ENCODE measurements at places on chromosomes 5 and 9.

GRCh38 chr5:122965111-122965510 lies 71.4 kb downstream of the PPIC start:
- no peak for DNase-seq

- no peak for DNase-seq
Measured at GRCh38 chr5:7181841-7182240, 214.1 kb upstream of the ADCY2 start.

DNA sequence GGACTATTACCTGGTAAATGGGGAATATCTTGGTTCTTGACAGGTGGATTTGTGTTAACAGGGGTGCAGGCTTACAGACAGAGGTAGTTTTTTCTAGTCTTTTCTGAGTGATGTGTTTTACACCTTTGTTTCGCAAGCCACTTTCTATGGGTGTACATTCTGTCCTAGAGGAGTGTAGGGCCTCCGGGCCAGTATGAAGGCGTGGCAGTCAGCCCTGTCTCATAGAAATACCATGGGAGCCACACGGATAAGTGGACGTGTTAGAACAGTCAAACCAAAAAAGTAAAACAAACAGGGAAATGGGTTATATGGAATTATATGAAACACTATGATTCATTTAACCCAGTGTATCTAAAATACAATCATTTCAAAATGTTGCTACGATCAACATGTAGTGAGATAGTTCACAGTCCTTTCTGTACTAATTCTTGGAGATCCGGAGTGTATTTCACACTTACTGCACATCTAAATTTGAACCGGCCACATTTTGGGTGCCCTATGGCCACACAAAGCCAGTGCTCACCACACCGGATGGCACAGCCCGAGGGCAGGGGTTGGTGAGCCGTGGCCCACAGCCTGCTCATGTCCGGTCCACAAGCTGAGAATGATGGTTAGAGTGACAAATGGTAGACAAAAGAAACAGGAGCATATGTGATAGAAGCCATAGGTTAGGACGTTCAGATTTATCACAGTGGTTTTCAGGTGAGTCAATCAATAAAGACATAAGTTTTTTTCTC lies 80.1 kb upstream of the IRX4 start:
- no peak for DNase-seq

- DNase-seq = peak; percentile 26
Measured at GRCh38 chr5:153147891-153148623, 342.4 kb upstream of the GRIA1 start.

- no peak for DNase-seq
Measured at GRCh38 chr9:89886281-89886700, 281.5 kb downstream of the GADD45G start.

DNA sequence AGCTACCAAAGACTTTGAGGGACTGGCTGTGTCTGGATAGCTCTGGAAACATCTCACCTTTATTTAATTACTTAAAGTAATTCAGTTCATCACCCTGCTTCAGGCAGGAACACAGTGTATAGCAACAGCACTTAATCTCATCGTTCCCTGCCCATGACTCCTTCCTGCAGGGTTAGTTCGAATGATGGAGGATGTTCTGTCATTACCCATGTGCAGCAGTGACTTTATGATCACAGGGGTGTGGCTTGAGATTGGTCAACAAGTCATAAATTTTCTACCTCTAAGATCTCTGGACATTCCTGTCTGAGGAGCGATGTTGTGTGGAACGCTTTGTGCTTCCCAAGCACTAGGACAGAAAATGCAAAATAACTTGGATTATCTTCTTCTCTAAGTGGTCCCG lies 37.1 kb upstream of the PRUNE2 start:
- no peak for DNase-seq

DNA sequence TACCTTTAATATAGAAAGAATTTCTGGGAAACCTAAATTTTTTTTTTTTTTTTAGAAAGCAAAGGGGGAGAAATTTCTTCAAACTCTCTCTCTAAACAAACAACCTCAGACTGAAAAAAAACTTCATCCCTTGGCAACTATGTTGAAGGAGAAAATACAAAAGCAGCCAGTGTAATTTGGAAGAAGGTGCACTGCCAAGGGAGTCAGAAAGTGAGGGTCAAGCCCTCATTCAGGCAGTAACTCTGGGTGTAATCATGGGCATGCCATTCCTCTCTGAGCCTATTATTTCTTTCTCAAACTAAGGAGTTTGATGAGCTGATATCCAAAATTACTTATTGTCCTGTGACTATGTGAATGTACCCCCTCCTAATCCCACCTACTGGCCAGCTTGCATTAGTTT lies 203.1 kb downstream of the BRINP1 start:
- no peak for DNase-seq

GRCh38 chr9:19879062-19879461 lies 90.2 kb upstream of the SLC24A2 start:
- DNase-seq = no peak

DNA sequence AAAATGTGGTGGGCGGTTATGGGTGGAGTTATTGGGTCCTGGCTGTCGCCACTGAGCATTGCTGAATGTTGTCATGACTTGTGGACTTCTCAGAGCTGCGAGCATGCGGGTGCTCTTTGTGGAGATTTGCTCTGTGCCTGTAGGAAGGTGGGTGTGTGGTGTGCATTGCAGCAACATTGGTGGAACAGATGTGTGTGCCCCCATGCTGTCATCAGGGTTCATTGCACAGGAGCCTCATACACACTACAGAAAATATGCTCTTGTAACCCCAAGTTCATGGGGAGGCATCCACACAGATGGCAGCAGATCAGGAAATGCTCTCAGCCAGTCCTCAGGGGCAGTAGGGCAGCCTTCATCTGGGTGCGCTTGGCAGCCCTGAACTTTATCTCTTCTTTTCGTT lies 55.9 kb upstream of the PHF2 start:
- DNase-seq = no peak

DNA sequence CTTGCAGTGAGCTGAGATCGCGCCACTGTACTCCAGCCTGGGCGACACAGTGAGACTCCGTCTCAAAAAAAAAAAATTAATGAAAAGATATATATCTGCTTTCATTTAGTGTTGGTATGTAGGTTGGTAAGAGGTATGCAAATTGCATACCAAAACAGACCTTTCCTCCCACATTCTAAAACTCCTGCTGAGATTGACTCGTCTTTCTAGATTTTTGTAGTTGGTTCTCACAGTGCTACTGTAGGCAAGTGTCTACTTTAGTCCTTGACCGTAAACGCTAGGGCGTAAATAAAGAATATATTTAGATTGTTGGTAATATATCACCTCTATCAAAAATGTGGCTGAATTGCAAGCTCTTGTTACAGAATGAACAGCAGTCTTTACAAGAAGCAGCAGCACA lies 445.9 kb downstream of the CHSY3 start:
- DNase-seq = no peak

DNA sequence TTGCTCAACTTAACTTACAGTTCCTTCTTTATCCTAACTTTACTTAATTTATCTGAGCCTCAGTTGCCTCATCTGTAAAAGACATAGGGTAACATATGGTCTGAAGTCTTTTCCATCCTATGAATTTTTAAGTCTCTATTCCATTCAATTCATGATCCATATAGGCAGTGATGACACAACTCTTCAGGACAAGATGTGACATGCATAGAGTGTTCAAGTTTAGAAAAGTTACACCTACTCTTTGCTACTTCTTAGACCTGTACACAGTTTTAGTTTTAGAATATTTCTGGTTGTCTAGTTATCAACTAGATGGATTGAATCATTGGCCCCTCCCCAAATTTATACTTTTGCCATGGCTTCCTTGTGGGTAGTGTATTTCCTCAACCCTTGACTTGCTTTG lies 50.7 kb upstream of the ELL2 start:
- DNase-seq = no peak

- DNase-seq = no peak
Measured at GRCh38 chr9:104604801-104605200, 626 bp downstream of the OR13C2 start.

- no peak for DNase-seq
Measured at GRCh38 chr5:137398154-137398553, 101.0 kb downstream of the SPOCK1 start.

GRCh38 chr9:7370988-7371387 lies 428.6 kb downstream of the DMAC1 start:
- DNase-seq = no peak

GRCh38 chr5:143775258-143775657 lies 36.7 kb upstream of the HMHB1 start:
- DNase-seq = peak; percentile 66

DNA sequence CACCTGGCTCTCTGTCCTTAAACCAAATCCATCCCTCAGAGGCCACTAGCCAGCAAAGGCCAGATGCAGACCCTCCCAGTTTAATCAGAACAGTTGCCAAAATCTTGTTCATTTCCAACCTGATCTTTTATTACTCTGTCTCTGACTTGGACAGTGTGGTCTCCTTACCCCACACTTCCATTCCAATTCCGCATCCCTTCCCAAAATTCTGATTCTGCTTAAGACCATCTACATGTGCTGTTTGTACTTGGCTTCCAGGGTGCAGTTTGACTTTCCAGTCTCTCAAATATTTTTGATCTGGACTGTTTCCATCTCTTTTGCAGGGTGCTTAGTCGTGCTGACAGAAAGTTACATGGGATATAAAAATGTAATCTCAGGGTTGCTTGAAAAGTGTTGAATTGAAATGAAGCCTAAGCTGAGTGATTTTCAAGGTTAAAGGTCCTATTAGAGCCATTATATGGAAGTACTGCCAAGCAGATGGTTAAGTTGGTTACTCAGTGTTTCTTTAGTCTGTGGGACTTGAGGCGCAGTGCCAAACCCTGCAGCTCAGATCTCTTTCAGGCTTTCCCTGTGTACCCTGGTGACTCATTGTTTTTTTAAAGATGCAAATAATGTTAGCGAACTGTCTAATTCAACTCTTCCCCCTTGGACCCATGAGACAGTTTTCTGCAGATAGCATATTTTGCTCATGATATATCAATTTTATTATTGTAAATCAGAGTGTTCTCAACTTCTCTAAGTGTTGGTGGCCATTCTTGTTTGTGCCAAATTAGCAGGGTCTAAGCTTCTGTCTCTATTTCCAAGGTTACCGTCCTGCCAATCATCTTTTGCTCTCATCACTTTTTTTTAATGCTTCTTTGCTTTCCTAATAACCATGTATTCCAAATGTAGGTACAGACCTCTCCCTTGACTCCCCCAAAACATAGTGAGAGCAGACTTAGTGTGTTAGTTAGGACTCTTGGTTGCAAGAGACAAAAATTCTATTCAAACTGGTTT lies 18.2 kb upstream of the DCP2 start:
- DNase-seq = no peak

- no peak for DNase-seq
Measured at GRCh38 chr9:79812099-79812498, 240.3 kb downstream of the TLE4 start.

DNA sequence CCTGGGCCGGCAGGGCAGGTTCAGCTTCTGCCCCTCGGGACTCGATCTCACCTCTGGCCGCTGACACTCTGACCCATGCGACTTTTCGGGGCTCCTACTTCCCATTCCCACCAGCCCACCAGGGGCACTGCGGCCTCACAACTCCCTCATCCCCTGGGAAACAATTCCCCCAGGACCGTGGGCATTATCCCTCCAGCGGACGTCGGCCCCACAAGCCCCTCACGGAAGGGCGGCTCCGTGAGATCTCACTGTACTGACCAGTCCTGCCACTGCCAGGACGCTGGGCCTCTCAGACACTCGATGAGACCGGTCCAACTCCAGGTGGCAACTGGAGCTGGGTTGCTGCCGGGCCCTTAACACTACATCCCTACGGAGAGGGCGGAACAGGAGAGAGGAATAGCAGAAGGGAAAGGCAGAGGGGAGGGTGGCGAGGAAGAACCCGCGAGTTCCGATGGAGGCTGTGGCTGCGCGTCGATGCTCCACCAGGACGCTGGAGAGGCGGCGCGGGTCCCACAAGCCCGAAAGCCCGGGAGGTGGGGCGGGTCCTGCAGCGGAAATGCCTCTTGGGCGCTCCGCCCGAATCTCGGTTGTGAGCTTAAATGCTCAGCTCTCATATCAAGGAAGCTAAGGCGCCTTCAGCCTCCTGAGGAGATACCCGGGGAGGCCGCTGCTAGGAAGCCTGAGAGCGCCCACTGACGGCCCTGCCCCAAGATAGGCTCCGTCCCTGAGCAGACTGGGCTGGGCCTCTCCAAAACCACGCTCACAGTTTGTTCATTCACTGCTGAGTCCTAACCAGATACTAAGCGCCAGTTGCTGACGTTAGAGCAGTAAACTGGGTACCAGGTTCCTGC lies 36.3 kb downstream of the VCP start:
- DNase-seq = peak; percentile 62

DNA sequence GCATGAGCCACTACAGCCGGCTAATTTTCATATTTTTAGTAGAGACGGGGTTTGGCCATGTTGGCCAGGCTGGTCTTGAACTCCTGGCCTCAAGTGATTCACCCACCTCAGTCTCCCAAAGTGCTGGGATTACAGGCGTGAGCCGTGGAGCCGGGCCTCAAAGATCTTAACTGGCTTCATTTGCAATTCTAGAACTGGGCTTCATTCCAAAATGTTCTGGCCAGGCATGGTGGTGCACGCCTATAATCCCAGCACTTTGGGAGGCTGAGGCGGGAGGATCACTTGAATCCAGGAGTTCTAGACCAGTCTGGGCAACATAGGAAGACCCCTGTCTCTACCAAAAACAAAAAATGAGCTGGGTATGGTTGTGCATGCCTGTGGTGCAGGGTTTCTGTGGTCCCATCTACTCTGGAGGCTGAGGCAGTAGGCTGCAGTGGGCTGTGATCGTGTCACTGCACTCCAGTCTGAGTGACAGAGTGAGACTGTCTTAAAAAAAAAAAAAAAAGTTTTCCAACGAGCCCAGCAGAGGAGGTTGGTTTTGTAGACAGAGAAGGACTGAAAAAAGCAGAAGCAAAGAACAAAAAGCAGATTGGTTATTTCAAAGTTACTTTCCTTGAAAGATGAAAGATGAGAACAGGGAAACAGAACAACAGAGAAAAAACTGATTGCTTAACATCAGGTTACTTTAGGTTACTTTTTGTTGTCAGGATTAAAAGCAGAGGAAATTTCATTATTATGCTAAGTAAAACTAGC lies 78.2 kb downstream of the ANKRD55 start:
- no peak for DNase-seq

- peak; percentile 81 for DNase-seq
Measured at GRCh38 chr9:129174102-129174723, 3.8 kb downstream of the IER5L start.

DNA sequence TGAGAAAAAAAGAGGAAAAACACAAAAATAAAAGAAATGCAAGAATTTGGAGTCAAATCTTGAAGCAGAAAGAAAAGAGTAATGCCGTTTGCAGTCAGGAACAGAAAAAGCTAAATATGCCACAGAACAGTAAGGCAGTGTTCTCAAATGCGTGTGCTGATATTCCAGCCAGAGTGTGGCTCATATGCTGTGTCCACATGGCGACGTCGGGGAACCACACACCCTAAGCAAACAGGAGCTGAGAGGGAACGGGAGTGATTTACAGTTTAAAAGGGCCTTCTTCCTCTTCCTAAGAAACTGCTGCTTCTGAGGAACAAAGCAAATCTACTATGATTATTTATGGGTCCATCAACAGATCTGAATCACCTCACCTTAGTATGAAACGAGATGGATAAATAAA lies 42.7 kb downstream of the DDX31 start:
- no peak for DNase-seq

All from activated CD4-positive, alpha-beta T cell treated with anti-CD3 and anti-CD28 coated beads, Interleukin-2, amount 50 U/mL, for 16 hours (primary cell).